Breast epithelium (tissue), 4 donors: ENCODE measurements at places on chromosomes 2 and 18. TPM values are rescaled to one million over a fixed set of nuclear protein-coding genes. Genes with fewer than 3 reads are reported as not detected.

DNA sequence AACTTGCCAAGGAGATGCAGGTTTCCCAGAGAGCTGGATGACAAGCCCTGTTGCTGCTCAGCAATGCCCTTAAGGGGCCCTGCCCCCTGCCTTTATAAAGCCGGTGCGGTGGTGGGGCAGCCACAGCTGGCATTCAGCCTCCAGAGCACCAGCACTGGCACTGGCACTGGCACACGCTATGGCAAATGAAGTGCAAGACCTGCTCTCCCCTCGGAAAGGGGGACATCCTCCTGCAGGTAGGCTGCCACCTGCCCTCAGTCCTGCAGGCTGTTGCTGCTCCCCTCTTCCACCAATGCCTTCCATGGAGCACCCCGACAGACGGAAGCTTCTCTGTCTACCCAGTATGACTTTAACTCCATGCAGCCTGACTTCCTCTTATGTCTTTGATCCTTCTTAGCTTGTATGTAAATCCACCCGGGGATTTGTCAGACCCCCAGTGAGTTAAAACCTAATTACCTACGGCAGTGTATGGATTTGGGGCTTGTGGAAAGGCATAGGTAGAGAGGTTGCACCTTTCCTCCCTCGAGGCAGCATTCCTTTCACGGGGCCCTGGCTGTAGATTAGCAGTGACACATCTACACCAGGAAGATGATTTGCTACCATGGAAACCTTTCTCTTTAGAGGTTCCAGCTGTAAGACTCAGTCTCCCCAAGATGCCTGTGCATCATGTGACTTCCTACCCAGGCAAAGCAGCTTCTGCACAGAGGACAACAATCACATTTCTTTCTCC is at the start of gene DAPL1:
DAPL1 (plus strand) TSS at position 123 of the 730 bp plus-strand sequence; CDS start at position 179, 56 bp downstream.
- H3K4me3 ChIP-seq = peak within 1 kb of the TSS; percentile 37
- no peak within 1 kb of the TSS for H3K27ac ChIP-seq
- H3K36me3 ChIP-seq = no peaks in the 10 kb centered on the region
- no peak for DNase-seq
- no peaks in the 10 kb centered on the region for H3K27me3 ChIP-seq

ZNF892 gene
- 6.9 TPM for total RNA-seq

CHMP1B gene
- total RNA-seq = 44.8 TPM

DNA sequence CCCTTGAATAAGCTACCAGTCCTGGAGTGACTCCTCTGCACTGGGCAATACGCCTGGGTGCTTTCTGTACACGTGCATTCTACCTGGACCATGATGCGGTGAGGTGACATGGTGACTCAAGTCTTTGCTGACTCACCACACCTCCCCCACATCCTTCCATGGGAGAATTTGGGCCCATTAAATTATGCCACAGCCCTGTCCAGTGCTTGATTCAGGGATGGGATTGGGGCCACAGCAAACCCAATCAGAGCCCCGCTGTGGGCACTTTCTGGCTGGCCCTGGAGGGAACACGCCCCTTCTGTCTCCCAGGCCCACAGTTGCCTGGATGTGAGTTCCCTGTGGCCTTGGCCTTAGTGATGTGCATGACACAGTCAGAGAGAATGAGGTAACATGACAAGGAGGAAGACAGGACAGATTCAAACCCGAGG is 86.9 kb downstream of the LRRC30 start:
- H3K36me3 ChIP-seq = no peaks in the 10 kb centered on the region
- no peak overlapping the region for H3K27ac ChIP-seq
- H3K4me1 ChIP-seq = no peaks in the 10 kb centered on the region
- DNase-seq = no peak
- H3K27me3 ChIP-seq = no peaks in the 10 kb centered on the region

ZNF407 gene
- total RNA-seq = 30.1 TPM

GBX2 gene
- total RNA-seq = not detected

DNA sequence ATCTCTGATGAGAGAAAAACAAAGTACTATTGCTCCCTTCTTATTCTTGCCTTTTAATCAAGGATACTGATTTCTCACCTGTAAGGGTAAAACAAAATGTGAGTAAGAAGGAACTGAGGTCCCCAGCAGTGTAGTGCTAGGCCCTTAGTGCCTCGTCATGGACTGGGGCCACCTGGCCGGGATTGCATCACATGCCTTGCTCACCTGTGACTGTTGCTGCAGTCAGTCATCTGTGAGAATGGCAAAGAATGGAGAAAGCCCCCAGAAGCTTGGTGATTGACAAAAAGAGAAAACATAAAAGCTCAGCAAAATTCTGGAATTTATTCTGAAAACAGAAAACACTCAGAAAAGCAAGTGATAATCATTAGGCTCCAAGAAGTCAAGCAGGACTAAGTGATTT is 63.4 kb downstream of the SPATS2L start:
- H3K27ac ChIP-seq = no peak overlapping the region
- H3K4me1 ChIP-seq = no peaks in the 10 kb centered on the region
- no peak for DNase-seq
- no peak overlapping the region for H3K4me3 ChIP-seq
- H3K27me3 ChIP-seq = no peaks in the 10 kb centered on the region

ATL2 gene
- total RNA-seq = 159 TPM

GRCh38 chr2:121804340-121804739 is 48.9 kb downstream of the TSN start:
- no peak for DNase-seq
- H3K36me3 ChIP-seq = no peaks in the 10 kb centered on the region
- H3K27ac ChIP-seq = no peak overlapping the region
- no peaks in the 10 kb centered on the region for H3K27me3 ChIP-seq

NRBP1 gene
- total RNA-seq = 87.5 TPM

GRCh38 chr18:78582181-78582709 is 397.4 kb upstream of the SALL3 start:
- H3K27me3 ChIP-seq = peaks cover 14% of the 10 kb centered on the region
- no peaks in the 10 kb centered on the region for H3K36me3 ChIP-seq
- no peak overlapping the region for H3K27ac ChIP-seq
- DNase-seq = no peak
- no peak overlapping the region for H3K4me3 ChIP-seq
- H3K4me1 ChIP-seq = no peaks in the 10 kb centered on the region

DNA sequence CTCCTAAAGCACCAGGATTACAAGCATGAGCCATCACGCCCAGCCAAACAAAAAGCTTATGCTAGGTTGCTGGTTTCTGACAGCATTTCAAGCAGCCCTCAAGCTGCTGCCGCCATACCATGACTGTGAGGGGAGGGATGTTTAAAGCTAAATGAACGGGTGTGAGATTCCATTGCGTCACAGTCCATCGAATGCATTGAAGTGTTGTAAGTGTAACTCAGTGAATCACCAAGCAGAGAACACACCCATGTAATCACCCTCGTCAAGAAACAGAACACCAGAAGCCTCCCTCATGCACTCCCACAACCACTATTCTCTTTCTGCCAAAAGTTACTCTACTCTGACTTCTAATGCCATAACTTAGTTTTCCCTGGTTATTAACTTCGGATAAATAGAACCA is 32.8 kb upstream of the MC5R start:
- no peak overlapping the region for H3K4me3 ChIP-seq
- H3K27ac ChIP-seq = no peak overlapping the region
- H3K27me3 ChIP-seq = no peaks in the 10 kb centered on the region
- H3K36me3 ChIP-seq = no peaks in the 10 kb centered on the region
- DNase-seq = no peak

DNA sequence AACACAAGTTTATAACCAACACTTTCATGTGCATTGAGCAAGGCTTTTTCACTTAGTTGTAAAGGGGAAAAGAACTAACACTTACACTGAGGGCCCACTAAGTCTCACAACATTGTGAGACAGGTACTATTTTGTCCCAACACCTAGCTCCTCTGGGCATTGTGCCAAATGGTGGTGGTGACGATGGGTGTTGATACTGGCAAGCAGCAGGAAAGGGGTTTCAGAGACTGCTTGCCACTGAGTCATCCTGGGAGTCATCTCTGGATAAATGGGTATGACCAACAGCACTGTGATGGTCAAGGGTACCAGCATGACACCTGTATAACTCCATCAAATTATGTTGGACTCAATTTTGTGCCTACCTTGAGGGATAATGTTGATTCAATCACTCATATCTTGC is 138.8 kb upstream of the ITGA6 start:
- no peaks in the 10 kb centered on the region for H3K4me1 ChIP-seq

- no peak overlapping the region for H3K4me3 ChIP-seq
- no peaks in the 10 kb centered on the region for H3K4me1 ChIP-seq
- no peaks in the 10 kb centered on the region for H3K27me3 ChIP-seq
- no peaks in the 10 kb centered on the region for H3K36me3 ChIP-seq
Measured at GRCh38 chr18:22900558-22901238, 32.4 kb upstream of the RBBP8 start.

TUBA3E gene
- not detected for total RNA-seq

DNA sequence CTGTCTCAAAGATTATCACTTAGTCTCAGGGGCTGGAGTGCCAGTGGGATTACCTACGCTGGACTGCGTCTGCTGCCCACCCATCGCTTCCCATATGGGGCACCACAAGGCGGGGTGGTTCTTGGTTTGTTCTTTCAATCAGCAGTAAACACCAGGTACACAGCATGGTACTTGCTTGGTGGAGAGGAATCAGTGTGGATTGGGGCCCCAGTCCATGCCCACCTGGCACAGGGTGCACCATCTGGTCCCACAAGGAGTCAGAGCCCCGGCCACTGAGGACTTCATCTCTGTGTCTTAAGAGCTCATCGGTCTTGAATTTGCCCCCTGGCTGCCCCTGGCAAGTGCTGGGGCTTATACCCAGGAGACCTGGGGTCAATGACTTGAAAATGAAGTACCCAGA is 96.2 kb downstream of the GLI2 start:
- DNase-seq = no peak
- H3K36me3 ChIP-seq = no peaks in the 10 kb centered on the region
- no peak overlapping the region for H3K4me3 ChIP-seq
- H3K27ac ChIP-seq = no peak overlapping the region

DNA sequence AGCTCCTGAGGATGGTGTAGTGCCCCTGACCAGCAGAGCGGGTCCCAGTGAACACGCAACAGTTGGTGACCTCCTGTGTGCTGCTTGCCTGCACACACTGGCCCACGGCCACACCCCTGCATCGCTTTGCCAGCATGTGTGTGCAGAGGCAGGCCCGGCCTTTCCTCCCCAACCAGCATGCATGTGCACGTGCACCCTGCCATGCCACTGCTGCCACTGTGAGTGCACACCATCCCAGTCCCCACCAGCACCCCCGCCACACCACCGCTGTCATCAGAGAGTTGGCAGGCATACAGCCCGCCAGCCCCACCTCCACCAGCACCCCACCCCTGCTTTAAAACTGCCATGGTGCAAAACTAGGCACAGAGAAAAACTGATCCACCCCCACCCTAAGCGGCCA is 197.4 kb upstream of the SRD5A2 start:
- no peaks in the 10 kb centered on the region for H3K4me1 ChIP-seq
- no peaks in the 10 kb centered on the region for H3K36me3 ChIP-seq
- no peaks in the 10 kb centered on the region for H3K27me3 ChIP-seq
- no peak overlapping the region for H3K4me3 ChIP-seq
- H3K27ac ChIP-seq = no peak overlapping the region

DNA sequence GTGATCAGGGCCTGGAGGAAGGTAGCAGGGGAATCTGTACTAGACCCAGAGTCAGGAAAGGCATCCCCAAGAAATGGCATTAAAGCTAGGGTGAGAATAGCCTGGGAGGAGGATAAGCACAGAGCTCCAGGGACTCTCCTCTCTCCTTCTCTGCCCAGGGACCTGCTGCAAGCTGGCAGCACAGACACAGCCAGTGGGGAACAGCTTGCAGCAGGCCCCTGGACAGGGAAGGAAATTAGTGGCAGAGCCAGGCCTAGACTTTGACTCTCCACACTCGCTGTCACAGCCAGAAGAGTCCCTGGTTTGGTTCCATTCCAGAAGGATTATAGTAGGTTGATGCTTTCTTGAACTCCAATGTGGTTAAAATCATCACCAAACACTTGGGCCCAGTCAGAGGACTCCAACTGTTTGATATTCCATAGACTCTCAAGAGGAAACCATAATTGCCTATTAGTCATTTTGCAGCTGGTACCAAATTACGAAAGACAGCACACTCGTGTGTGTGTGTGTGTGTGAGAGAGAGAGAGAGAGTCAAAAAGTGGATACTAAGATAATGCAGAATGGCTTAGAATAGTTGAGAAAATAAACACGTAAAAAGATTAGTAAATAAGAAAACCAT is 95.5 kb upstream of the ATP8B1 start:
- no peak overlapping the region for H3K4me3 ChIP-seq
- H3K36me3 ChIP-seq = no peaks in the 10 kb centered on the region
- no peak for DNase-seq
- H3K27ac ChIP-seq = no peak overlapping the region

TGFA gene
- total RNA-seq = 16.1 TPM

DNA sequence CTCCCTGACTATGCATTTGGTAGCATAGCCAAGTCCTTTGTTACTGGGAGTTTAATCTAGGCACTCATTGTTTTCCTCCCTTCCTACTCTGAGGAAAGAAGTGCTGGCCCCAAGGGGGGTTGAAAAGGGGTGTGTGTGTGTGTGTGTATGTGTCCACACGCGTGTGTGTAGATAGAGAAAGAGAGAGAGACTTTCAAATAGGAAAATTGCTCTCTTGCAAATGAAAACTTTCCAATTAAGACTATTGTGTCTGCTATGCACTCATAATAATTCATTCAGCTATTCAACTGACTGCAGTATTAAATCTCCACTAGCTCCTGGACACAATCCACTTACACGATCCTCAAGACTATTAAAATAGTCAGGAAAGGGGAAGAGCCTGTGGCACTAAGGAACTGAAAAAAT is 92.9 kb upstream of the CSRNP3 start:
- H3K27me3 ChIP-seq = no peaks in the 10 kb centered on the region
- no peak overlapping the region for H3K4me3 ChIP-seq

- H3K4me3 ChIP-seq = no peak overlapping the region
- H3K27me3 ChIP-seq = no peaks in the 10 kb centered on the region
- peaks cover 10% of the 10 kb centered on the region for H3K36me3 ChIP-seq
- DNase-seq = no peak
- H3K27ac ChIP-seq = no peak overlapping the region
Measured at GRCh38 chr18:63356272-63356896, 10.6 kb downstream of the KDSR start.

UGT1A3 gene
- not detected for total RNA-seq

GRCh38 chr18:9477509-9477908 is 2.2 kb downstream of the RALBP1 start:
- no peaks in the 10 kb centered on the region for H3K27me3 ChIP-seq
- H3K4me1 ChIP-seq = no peaks in the 10 kb centered on the region
- H3K4me3 ChIP-seq = no peak overlapping the region
- no peaks in the 10 kb centered on the region for H3K36me3 ChIP-seq
- no peak overlapping the region for H3K27ac ChIP-seq
